ENCODE measurements at places on chromosomes 13 and 19.

DNA sequence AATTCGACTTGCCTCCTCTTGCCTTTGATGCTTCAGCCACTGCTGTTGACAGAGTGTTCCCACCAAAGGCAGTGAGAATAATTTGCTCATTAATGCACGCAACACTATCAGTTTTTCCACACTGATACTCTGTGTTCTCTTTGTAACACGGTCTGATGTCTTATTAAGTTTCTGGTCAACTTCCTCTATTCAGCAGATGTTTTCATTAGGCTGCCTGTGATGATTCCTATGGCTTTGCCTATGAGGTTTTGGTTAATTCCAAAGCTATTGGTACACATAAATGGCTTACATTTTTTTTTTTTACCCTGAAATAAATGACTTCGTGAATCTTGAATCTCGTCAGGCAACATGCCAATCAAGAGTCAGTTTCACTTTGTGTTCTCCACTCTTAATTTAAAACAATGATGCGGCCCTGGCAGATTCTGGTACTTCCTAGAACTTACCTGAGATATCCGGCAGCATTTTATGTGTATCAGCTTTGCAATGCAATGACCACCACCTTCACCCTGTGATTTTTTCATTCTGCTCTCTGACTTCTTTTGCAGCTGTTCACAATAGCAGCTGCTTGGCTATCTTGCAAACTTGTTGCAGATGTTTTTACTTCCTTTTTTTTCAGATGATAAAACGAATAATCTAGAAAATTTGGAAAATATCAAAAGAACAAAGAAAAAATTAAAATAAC lies 27.5 kb upstream of the KL start:
- no peak for DNase-seq

GRCh38 chr19:54172471-54173358 lies at the start of gene TMC4:
TSS of gene TMC4 (minus strand) at chr19:54173160. CDS start at chr19:54173117, 43 bp downstream.
- no peak for DNase-seq

DNA sequence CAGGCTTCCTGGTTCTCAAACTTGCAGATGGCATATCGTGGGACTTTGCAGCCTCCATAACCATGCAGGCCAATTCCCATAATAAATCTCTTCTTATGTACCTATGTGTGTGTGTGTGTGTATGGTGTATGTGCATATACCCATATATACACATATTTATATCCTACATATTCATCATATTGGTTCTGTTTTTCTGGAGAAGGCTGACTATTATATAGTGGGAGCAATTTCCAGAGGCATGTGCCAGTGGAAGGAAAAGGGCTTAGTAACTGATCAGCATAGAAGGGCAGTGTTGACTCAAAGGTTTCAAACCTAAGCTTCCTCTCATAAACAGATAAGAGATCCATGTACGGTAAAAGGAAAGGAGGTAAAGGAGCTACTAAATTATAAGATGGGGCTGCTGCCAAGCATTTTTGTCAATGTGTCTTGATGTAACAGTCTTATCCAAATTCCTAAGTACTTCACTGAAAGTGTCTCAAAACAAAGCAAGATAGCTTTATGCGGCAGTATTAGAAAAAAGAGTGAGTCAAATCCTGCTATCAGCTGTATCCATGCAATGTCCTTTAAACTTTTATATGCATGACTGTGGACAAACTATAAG lies 432.1 kb downstream of the TBC1D4 start:
- DNase-seq = no peak

- DNase-seq = no peak
Observed at GRCh38 chr13:72293206-72293605, 426.2 kb upstream of the DACH1 start.

DNA sequence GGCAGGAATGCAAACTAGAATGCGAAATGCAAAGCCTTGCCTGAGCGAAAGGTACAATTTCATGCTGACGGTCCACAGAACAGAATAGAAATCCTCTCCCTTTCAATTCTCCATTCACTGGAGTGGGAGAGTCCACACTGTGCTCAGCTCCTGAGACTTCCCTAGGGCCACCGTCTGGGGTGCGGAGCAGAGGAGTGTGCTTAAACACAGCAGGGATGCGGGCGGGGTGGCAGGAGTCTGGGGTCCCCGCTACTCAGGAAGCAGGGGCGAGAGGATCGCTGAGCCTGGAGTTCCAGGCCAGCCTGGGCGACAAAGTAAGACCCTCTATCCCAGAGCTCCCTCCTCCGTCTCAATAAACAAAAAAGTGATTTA lies 552 bp upstream of the ZNF816 start:
- peak; percentile 2 for DNase-seq

- DNase-seq = peak; percentile 67
Observed at GRCh38 chr19:43798546-43799409, 3.5 kb downstream of the LYPD5 start.

GRCh38 chr13:80979035-80979641 lies 638.2 kb upstream of the SPRY2 start:
- DNase-seq = no peak

GRCh38 chr19:10467104-10467706 lies 36.0 kb downstream of the KEAP1 start:
- DNase-seq = no peak

DNA sequence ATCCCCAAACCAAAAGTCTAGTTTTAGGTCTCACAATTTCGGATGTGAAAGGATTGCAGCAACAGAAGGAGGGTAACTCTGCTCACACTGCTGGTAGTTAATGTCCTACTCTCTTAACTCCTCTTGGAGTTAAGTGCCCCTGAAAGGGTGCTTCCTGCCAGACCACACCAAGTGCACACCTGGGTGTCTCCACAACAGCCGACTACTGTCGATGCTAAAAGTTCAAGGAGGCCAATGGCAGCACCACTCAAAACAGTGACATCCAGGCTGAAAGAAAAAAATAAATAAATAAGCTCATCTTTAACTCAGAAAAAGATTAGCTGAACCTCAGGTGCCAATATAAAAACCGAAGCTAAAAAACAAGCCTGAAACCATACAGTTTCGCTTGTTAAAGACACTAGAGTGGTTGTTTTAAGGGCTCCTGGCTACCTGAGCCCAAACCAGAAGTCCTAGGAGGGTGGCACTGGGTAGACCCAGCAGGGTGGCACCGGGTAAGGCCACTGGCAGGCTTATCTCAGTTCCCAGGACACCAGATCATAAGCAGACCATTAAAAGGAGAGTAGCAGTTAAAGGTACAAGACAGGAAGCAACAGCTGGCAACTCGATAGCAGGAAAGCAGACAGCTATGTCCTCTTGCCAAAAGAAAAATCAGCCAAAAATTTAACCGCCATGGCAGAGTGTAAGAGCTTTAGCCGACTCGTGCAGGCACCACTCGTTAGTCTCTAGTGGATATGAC lies 39.3 kb downstream of the BRD4 start:
- no peak for DNase-seq

- DNase-seq = no peak
Observed at GRCh38 chr13:111449041-111449440, 128.6 kb downstream of the TEX29 start.

- DNase-seq = no peak
Observed at GRCh38 chr19:41957838-41958366, 1.2 kb downstream of the RABAC1 start.

- DNase-seq = no peak
Observed at GRCh38 chr19:39970425-39970674, 615 bp upstream of the PSMC4 start.

GRCh38 chr13:94308832-94309231 lies 170.7 kb downstream of the DCT start:
- DNase-seq = no peak

GRCh38 chr19:18785179-18786124 lies 5.7 kb downstream of the COMP start:
- DNase-seq = peak; percentile 58

DNA sequence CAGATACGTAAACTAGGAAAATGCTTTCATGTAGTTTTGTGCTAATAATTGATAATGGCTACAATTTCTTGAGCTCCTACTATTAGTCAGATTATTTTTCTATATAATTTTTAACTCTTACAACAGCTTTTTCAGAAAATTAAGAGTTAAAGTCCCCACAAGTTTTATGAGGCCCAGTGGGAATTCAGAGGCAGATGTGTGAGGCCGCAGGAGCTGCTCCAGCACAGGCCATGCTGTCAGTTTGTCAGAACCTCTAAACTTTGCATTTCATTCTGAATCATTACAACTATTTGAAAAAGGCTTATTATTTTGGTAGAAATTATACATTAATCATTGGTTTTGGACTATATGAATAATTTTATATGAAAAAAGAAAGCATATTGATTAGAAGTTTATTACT lies 370.8 kb downstream of the MYO16 start:
- no peak for DNase-seq

- DNase-seq = no peak
Observed at GRCh38 chr19:29376855-29377354, 148.9 kb upstream of the VSTM2B start.

DNA sequence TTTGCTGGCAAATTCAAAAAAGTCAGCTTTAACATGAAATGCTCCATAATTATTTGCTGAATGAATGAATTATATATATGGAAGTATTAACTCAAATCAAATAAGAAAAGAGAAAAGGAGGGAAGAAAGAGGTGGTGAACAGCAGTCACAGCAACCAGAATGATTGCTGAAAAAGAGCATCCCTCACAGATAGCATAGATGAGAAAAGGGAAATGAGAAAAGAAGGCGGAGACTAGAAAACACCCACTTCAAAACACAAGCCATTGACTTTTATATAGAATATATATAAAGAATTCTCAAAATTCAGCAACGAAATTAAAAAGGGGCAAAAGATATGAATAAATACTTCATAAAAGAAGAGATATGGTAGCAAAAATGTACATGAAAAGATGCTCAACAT lies 75.2 kb downstream of the CAB39L start:
- no peak for DNase-seq

DNA sequence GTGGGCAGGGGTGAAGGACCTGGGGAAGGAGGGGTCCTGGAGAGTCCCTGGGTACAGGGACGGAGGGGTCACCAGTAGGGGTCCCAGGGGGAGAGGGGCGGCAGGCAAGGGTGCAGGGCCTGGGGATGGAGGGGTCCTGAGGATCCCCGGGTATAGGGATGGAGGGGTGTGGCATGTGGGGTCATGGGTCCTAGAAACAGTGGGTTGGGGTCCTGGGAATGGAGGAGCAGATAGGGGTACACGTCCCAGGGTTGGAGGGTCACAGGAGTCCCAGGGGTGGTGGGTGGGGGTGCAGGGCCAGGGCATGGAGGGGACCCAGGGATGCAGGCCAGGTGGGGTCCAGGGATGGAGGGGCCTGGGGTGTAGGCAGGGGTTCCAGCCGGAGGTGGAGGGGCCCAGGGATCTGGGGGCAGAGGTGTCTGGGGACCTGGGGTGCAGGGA lies 1.4 kb downstream of the BTBD2 start:
- no peak for DNase-seq
